ENCODE measurements at places on chromosomes 3 and 15.

- DNase-seq, result no peak
These were observed 248.3 kb downstream of the CGGBP1 start for GRCh38 chr3:87810452-87811016.

GRCh38 chr3:146133441-146133840 is 27.5 kb downstream of the PLOD2 start:
- no peak for DNase-seq

GRCh38 chr15:88177451-88177850 is 79.1 kb downstream of the NTRK3 start:
- DNase-seq, result no peak

- DNase-seq, result no peak
These were observed 697.7 kb downstream of the TUSC7 start for GRCh38 chr3:117407317-117407716.

- DNase-seq, result no peak
These were observed 1009.8 kb downstream of the TUSC7 start for GRCh38 chr3:117719316-117719926.
